ENCODE measurements at places on chromosomes 5 and 9.

DNA sequence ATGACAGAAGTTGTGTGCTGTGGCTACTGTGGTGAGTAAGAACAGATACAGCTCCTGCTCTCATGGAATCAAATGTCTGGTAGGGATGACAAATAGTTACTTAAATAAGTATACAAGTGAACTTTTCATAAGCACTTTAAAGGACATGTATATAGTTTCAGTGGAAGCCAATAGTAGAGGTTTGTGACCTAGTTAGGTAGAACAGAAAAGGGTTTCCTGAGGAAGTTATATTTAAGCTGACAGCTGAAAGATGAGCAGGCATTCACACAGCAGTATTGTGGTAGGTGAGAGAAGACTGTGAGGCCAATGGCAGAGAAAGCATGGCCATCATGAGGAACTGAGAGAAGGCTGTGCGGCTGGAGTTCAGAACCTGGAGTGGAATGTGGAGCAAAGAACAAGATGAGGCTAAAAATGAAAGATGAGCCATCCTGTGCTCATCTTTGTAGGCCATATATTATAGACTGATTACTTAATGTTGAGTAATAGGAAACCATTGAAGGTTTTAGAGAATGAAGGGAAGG is 15.4 kb downstream of the FAM174A start:
- peak; percentile 6 for DNase-seq

GRCh38 chr9:117734523-117735314 is 30.5 kb downstream of the TLR4 start:
- DNase-seq, result no peak

DNA sequence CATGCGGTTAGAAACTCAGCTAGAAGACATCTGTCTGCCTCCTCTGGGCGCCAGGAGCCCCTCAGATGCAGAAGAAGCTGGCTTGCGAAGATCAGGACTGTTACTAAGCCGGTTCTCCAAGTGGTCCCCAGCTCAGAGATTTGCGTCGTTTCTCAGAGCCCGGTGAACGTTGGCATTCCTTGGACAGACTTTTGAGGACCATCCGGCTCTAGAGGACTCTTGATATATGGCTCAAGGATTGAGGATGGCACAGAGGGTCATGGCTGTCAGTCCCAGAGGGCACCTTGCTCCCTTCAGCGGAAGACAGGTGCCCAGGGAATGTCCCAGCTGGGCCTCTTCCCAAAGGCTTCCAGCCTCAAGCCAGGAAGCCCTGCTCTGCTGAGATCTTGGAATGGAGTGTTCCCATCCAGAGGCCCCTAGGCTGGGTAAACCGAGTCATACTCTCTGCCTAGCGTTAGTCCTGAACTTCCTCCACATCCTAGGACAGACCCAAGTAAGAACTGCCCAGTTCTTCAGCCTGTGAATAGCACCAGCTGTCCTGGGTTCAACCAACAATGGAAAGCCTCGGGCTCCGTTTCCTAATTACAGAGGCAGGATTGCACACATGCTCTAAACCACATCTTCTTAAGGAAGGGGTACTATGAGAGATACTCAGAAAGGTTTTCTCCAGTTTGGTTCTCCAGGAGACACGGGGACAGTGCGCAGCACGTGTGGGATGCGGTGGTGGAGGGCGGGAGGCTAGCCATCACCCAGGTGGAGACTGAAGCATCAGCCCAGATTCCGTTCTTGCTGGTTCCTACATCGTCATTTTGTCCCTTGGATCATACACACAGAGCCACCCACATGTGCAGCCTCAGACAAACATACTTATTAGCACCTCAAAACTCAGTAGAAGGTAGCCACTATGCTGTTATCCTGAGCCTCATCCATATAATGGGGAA is 51.4 kb downstream of the ZNF354C start:
- no peak for DNase-seq

GRCh38 chr9:106775960-106776359 is 87.0 kb upstream of the ZNF462 start:
- no peak for DNase-seq

DNA sequence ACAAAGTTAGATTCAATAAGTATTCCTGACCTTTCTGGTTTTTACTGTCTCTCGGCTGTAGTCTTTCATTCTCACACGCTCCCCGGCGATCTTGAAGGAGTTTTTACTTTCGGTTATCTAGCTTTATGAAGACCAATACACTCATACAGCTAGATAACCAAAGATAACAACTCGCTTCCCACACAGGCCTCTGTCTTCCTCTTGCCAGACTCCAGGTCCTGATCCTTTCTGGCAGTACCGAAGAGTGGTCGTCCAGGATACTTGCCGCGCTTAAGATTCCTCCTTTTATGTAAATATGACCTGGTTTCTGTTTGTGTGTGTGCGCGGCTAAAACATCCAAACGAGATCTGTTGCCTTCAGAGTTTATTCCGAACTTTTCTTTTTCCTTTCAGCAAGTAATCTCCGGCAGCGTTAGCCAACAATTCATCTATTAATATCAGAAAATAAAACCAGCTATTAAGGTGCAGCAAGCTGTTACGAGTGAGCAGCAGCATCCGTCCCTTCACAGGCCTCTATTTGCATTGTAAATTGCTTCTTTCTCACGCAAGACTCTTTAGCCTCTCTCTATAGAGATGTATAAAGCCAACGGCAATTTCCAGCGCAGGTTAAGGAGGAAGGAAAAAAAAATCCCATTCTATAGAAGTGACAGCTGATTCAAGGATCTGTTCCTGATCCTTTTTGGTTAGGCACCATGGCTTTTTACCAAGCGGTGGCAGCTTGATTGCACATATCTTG is 216.1 kb downstream of the MEF2C start:
- no peak for DNase-seq

DNA sequence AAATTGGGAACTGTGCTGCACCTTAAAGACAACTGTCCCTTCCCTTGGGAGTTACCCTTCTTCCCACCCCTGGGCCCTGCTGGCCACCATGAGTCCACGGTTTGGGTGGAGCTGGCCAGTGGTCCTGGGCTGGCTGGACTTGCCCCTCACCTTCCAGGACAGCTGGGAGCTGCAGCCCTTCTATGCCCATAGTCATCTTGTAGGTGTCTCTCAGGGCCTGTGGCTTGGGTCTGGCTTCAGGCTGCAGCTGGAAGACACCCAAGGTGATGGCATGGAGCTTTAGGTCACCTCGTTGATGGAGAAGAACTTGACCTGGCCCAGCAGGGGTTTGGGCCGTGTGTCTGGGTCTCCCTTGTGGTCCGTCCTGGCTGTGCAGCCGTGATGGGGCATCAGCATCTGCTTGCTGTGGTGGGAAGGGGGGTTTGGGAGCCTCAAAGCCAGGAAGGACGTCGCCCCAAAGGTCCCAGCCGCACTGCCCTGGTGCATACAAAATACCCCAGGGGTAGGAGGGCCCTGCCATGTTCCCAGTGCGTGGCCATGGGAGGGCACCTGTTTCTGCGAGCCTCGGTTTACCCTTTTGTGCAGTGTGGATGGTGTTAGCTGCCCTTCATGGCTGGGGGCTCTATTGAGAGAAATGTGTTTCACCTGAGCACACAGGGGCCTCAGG is 8.9 kb downstream of the WNK2 start:
- no peak for DNase-seq

GRCh38 chr9:93234600-93234999 is 50.7 kb downstream of the WNK2 start:
- no peak for DNase-seq

DNA sequence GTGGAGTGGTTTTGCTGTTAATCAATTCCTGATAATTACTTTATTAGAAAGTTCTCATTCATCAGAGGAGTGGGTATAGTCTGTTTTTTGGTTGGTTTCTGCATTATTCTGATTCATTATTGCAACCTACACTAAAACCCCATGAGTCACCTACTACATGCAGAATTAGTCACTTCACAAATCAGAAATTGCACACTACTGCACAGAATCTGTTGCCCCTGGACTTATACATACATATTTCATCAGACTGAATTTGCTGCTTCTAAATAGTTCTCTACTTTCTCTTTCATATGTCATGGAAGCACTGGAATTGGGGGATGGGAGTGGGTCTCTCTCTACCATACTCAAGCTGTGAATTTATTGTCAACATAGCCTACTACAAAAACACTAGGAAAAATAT is 585.1 kb downstream of the DNAH5 start:
- peak; percentile 40 for DNase-seq

GRCh38 chr5:66519626-66520025 is 76.6 kb upstream of the MAST4 start:
- DNase-seq, result no peak
